ENCODE measurements at places on chromosomes 12 and 14.
A peak's percentile ranks its signal among the peaks of the same experiment; 100 is the strongest.

DNA sequence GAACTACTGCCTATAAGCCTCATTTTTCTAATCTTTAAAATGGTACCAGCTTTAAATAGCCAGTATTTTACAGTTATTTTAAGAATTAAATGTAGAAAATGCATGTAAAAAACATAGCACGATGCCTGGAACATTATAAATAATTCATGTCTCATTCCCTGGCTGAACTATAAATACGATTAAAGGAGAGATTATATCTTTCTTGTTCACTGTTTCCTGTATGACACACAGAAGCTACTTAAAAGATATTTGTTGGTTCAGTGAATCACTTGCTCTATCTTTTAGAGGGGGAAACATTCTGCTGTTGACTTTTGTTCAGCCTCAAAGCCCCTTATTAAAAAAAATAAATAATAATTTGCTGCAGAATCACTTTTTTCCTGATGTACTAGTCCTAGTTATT is 406.9 kb downstream of the LRFN5 start:
- DNase-seq = no peak

DNA sequence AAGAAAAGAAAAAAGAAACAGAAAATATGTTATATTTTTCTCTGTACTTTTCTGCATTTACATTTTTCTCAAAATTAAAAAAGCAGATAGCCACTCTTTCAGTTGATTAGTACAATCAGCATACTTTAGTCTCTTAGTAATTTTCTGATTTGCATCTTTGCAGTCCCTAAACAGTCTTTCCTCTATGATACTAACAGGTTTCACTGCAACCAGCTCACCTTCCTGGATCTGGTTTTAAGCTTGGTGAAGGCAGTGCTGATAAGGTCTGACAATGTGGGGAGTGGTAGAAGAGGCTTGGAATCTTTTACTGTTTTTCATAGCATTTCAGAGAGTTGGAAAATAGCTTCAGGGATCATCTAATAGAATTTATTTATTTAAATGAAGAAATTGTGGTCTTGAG is 457.6 kb downstream of the ZFP36L1 start:
- DNase-seq = no peak

GRCh38 chr14:104580961-104581360 is 1.4 kb downstream of the C14orf180 start:
- no peak for DNase-seq

- no peak for DNase-seq
Measured at GRCh38 chr12:65466911-65467310, 188.4 kb downstream of the MSRB3 start.

DNA sequence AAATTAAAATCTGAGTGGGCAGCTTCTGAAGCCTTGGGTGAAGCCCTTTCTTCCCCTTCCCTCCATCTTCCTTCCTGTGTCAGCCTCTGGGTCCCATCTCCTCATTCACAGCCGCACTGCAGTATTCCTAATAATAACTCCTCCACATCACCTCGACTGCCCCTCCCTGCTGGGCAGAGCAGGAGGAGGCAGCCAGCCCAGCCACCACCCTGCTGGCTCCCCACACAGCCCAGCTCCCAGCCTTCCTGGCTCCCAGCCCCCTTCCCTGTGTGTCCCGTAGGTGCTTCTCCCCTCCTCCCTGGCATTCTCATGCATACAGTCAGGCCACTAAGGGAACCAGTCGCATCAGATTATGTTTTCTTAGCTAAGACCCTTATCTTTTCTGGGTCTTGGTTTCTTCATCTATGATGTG is 3.7 kb downstream of the IFFO1 start:
- no peak for DNase-seq

- peak; percentile 8 for DNase-seq
Measured at GRCh38 chr14:74804219-74804825, 41.2 kb downstream of the YLPM1 start.

- no peak for DNase-seq
Measured at GRCh38 chr14:74034572-74034971, 15.4 kb downstream of the BBOF1 start.

- no peak for DNase-seq
Measured at GRCh38 chr14:88430976-88431375, 45.5 kb downstream of the SPATA7 start.

DNA sequence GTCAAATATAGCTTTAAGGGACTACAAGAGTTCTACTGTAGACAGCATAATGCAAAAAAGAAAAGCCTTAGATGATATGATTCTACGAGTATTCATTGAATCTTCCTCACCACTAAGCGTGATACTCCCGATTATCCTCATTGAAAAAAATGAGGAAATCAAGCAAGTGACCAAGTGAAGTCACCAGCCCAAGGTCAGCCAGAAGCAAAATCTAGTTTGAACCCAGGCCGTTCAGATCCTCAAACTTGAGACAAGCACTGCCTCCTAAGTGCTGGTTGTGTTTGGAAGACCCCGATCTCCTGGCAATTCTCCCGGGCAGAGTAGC is 845 bp downstream of the GIT2 start:
- no peak for DNase-seq

DNA sequence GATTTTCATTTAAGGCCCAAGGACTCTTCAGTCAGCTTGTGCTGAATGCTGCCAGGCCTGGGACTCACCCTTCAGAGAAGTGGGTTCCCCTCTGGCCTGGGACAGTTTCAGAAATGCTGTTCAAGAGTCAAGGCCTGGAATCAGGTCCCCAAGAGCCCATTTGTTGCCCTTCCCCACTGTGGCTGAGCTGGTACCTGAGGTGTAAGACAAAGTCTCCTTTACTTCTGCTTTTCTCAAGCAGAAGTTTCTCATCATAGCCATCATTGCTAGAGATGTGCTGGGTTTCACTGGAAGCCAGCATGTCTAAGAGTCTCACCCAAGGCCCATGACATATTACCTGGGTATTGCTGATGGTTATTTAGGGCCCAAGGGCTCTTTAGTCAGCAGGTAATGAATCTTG is 8.9 kb downstream of the FANCM start:
- no peak for DNase-seq

GRCh38 chr14:69055999-69056788 is 77.1 kb upstream of the ACTN1 start:
- DNase-seq = no peak

DNA sequence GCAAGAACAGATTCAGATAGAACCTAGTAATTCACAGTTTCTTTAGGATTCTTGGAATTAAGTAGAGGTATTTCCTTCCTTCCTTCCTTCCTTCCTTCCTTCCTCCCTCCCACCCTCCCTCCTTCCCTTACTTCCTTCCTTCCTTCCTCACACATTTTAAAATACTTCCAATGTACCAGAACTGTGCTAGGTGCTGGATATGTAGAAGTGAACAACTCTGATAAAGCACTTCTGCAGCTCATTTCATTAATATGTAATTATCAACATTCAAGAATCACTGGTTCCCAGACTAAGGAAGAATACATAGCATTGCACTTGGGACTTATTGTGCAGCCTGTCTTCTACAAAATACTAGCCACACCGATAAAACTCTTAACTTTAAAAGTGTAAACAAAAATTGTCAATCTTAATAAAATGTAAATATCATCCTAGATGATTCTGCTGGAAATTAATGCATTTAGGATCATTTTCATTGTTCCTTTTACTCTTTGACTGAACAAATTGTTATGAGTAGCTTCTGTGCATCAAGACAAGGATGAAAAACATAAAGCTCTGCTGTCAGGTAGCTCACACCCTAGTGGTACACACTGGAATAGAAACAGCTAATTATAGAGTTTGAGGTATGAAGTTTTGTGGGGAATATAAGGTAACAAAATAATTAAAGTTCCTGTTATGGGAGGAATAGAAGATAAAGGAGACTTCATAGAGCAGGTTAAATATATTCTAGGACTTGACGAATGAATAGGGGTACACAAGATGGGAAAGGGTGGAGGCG is 99.9 kb upstream of the MYF6 start:
- DNase-seq = no peak

- DNase-seq = no peak
Measured at GRCh38 chr14:69252851-69253250, 7.1 kb upstream of the GALNT16 start.

GRCh38 chr14:61671082-61671481 is 24.2 kb upstream of the HIF1A start:
- DNase-seq = no peak

DNA sequence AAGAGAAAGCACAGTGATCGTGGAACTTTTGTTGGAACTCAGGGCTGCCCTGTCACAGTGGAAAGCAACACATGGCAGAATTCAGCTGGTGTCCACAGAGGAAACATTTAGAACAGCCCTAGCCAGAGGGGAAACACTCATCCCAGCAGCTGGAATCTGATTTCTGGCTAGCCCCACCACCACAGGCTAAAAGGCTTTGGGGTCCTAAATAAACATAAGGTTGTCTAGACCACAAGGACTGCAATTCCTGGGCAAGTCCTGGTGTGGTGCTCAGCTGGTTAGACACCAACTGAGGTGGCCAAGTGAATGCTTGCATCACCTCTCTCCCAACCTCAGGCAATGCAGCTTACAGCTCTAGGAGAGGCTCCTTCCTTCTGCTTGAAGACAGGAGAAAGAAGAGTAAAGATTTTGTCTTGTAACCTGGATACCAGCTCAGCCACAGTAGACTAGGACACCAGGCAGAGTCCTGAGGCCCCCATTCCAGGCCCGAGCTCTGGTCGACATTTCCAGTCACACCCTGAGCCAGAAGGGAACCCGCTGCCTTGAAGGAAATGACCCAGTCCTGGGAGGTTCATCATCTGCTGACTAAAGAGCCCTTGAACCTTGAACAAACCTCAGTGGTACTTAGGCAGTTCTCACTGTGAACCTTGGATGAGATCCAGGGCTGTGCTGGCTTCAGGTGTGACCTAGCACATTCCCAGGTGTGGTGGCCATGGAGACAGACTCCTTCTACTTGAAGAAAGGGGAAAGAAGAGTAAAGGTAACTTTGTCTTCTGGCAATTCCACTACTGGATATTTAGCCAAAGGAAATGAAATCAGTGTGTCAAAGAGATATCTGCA is 85.4 kb upstream of the PLXNC1 start:
- no peak for DNase-seq

- DNase-seq = peak; percentile 54
Measured at GRCh38 chr12:6567112-6567670, 900 bp downstream of the NOP2 start.

GRCh38 chr12:102483466-102483865 is 3.1 kb upstream of the IGF1 start:
- DNase-seq = no peak

DNA sequence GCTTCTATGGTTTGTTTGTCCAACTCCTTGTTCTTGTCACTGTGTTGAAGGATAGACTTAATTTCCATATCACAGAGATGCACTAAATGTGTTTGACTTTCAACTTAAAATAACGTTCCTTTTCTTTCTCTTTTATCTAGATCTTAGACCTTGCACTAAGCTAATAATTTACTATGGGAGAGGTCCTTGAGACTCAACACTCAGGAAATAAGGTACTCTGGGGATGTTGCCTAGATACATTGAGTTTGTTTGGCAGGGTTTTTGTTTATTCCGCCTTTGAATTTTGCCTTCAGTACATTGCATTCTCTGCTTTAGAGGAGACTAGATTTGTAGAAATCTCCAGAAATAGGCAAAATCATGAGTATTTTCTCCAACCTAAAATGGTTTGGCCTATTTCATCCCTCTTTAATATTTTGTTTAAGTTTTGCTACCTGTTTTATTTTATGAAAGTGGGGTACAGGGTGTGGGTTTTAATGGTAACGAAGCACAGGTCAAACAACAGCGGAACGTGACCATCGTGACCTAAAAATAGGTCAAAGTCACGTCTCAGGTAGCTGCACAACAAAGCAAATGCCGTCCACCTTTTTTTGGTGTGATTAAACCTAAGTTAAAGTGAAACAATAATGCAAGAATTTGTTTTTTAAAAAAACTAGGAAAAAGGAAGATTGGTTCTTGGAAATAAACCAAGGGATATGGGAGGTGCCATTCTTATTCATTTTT is 115.3 kb upstream of the CPSF6 start:
- no peak for DNase-seq

DNA sequence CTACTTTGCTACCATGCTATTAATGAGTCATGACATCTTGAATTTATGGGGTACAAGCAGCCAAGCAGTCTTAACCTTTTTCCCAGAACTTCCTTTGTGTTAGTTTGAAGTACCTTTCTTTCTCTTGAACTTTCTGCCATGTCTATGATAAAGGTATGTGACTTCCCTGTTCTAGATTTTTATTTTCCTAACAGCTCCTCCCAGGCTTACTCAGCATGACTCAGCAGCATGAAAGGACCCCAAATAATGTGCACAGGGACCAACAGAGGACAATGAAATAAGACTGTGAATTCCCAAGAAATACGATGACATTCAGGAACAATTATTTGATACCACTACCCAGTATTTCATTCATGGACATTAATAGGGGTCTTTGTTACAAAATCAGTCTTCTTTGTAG is 60.0 kb downstream of the TTC6 start:
- DNase-seq = no peak

DNA sequence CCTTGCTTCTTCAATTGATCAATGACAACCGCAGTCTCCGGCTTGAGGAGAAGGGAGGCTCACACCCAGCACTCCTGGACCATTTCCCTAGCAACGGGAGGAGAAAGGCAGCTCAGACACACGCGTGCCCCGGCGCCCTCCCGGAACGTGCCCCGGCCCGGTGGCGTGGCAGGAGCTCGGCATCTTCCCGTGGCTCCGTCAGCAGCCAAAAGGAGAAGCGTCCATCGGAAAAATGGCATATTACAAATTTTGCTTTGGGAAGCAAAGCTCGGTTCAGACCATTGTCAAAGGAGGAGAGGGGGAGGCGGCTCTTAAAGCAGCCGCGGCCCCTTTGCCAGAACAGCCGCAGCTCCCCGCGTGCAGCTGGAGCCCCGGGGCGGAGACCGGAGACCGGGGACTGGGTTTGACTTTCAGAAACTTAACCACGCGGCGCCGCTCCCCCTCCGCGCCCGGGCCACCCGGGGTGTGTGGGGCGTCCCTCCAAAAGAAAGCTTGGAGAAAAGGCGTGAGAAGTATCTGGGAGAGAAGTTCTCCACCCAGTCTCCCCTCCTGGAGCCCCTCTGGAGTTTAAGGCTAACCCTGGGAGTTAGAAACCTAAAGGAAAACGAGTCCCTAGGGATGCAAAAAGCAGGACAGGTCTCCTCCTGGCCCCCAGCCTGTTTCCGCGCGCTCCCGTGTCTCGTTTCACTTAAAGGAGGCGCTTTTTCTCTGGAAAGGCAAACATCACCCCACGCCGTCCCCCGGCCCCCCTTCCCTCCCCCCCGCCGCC is 545 bp downstream of the PPFIA2 start:
- peak; percentile 33 for DNase-seq

GRCh38 chr14:71751264-71751663 is 181.0 kb upstream of the RGS6 start:
- DNase-seq = no peak

GRCh38 chr14:88941414-88941813 is 117.0 kb downstream of the TTC8 start:
- DNase-seq = no peak

DNA sequence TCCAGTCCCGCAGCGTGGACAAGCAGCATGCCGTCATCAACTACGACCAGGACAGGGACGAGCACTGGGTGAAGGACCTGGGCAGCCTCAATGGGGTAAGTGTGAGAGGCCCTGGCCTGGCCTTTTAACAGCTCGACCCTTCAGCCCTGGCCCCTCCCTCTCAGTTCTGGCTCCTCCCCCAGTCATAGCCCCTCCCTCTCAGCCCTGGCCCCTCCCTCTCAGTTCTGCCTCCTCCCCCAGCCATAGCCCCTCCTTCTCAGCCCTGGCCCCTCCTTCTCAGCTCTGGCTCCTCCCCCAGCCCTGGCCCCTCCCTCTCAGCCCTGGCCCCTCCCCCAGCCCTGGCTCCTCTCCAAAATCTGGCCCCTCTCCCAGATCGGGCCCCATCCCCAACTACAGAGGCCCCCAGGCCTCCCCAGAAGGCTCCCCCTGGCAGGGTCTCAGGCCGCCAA is 11.2 kb downstream of the CEP170B start:
- peak; percentile 31 for DNase-seq
